Stimulated activated CD4-positive, alpha-beta T cell treated with anti-CD3 and anti-CD28 coated beads, Interleukin-1b, Interleukin-23, amount 100 ng/mL, for 1 hour (primary cell): ENCODE measurements at places on chromosomes 11 and 22.

DNA sequence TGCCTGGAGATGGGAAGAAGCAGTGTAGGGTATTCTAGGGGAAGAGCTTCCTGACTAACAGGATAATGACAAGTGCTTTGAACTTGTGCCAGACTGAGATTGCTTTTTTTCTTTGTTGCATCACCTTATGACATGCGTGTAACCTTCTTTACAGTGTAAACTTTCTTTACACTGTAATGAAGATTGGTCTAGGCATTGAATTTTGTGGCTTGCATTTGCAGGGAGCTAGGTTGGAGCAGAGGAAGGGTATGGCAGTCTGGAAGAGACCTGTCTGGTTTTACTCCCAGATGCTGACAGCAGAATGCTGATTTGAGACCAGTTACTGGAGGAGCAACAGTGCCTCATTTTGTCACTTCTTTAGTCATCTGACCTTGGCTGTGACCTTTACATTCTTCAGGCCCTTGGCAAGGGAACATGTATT is 5.6 kb downstream of the DDB2 start:
- DNase-seq: no peak

DNA sequence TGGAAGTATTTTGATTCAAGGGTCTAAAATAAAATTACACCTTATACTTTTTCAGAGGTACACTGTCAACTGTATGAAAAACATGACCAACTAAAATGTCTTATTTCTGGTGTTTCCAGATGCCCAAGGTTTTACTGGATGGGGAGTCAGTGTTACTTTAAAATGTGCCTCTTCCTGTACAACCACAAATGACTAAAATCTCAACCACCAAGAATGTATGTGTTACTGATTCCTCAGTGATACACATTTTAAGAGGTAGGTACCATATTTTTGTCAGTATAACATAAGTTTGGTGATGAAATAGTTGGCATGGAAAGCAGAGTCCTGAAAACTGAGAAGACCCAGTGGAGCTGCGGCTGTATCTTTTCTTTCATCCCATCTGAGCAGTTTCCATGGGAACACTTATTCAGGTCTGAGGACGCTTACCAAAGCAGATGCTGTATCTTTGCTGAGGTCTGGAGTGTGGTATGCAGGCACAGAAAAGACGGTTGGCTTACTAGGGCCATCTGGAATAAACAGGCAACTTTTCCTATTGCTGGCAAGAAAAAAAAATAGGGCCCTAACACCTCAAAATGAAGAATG is 21.2 kb upstream of the TP53AIP1 start:
- no peak for DNase-seq

DNA sequence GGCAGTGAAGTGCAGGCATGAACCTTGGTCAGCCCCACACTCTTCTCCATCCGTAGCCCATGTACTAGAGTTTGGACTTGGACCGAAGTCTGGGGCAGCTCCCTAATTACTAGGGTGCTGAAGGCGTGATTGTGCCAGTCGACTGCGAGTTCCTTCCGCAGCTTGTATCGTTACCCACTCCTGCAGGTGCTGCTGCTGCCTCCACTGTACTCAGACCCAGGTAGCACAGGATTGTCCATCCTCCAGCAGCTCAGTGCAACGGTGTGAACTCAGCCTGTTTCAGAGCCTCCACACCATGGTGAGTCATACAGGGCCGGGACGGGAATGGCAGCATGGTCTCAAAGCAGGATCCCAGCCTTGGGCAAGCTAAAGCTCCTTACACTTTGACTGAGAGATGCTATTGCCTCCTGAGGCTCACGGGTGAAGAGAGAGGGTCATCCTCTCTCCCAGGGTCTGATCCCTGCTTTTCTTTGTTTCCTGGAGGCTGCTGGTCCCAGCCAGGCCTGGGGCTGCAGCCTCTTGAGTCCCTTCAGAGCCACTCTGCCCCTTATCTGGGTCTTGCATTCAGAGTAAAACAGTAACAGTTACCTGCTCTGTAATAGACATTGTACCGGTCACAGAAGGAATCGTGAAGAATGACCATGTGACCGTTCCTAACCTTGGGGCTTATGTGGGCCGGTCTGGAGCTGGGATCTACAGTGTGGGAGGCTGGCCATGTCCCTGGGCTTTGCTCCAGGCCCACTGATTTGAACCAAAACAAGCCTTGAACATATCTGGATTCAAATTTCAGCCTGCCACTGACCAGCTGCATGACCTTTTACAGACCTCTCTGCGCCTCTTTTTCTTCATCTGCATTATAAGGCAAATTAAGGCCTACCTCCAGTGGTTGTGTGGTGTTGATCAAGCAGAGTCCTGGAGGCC is 1.7 kb downstream of the TKFC start:
- no peak for DNase-seq

DNA sequence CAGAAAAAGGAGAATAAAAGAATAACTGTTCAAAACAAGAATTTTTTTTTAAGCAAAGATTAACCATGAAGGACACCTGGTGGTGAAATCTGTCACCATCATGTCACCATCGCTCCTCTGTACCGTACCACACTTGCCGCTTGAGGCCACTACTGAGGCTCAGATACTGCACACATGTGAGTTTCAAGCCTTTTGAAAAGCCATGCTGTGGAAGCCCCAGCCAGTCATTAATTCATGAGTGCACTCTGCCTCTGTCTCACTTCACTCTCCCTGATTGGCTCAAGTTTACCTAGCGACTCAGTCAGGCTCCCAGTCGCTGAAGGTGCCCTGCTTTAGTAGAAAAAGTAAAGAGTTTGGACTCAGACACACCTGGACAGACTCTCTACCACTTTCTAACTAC is 6.6 kb upstream of the MS4A12 start:
- no peak for DNase-seq

DNA sequence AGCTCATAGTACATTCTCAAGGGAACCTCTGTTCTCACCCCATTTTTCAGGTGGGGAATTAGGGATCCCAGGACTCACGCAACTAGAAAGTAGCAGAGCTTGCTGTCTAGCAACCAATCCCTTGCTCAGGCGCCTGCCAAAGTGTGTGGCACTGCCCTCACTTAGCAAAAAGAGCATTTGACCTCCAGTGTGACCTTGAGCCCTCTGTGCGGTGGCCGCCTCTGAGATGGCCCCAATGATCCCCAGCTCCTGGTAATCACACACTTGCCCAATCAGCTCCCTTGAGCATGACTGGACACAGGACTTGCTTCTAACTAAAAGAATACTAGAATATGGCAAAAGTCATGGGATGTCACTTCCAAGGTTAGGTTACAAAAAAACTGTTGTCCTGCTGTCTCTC is 2.6 kb upstream of the LGALS2 start:
- no peak for DNase-seq

GRCh38 chr11:22031791-22032190 is 161.1 kb upstream of the ANO5 start:
- DNase-seq: no peak

DNA sequence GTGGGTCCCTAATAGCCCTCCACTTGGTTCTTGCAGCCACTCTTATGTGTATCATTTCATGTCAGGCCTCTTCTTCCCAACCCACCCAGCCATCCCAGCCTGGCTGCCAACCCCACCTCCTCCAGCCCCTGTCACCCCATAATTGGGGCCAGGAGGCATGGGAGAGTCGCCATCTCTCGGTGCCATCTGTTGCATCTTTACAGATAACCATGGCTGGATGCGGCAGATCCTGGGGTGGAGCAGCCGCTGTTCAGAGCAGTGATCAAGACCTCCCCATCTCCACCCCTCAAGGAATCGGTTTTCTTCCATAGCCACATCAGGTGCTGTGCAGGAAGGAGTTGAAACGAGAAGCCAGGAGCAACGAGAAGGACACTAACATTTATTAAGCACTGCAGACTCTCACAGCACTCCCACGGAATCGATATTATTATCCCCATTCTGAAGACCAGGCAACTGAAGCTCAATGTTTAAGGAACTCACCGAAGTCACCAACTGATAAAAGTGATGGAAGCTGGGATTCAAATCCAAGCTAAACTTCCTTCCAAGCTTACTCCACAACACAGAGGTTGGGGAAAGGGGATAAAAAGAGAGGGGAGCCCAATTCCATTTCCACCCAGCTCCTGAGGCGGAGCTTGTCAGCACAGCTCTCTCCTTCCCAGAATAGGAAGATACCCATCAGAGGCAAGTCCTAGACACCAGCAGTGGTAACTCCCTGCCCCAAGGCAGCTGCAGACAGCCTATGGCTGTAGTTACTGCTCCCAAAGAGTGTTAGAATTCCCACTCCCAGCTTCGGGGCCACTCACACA is 2.7 kb downstream of the SLC43A1 start:
- no peak for DNase-seq

DNA sequence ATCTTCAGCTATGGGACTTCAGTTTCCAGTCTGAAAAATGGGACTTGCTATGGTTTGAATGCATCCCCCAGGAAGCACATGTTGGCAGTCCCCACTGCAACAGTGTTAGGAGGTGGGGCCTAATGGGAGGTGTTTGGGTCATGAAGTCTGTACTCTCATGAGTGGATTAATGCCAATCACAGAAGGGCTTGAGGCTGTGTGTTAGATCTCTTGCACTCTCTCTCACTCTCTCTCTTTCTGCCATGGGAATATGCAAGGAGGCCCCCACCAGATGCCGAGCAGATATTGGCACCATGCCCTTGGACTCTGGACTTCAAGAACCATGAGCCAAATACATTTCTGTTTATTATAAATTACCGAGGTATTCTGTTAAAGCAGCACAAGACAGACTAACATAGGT is 7.8 kb upstream of the AP1B1 start:
- no peak for DNase-seq

DNA sequence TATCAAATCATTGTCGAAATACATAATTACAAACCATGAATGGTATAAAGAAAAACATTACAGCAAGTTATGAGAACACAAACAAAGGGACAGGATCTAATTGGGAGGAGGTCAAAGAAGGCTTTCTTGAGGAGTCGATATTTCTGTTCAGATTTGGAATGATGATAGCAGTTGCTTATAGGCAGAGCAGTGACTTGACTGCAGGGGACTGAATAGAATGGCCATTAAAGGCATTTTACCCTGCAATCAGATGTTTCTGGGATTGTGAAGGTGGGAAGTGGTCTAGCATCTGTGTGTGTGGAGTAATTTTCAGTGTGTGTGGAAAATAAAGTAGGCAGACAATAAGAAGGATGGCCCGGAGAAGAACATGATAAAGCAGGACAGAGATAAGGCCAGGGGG is 41.0 kb downstream of the BLID start:
- no peak for DNase-seq

DNA sequence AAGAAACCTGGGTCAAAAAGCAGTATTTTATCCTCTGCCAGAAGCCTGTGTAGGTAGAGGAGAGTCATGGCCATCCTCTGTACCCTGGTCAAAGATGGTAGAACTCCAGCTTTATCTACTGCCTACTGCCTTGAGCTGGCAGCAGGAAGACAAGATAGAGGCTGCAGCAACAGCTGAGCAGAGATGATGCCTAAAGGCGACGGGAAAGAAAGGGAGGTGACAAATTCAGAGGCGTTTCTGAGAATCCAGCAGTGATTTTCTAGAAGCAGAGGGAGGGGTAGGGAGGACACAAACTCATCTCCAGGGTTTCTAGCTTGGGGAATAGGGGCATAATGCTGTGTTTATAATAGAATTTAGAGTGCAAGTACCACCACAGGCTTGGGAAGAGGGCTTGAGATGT is 15.5 kb upstream of the C1QTNF4 start:
- DNase-seq: no peak

DNA sequence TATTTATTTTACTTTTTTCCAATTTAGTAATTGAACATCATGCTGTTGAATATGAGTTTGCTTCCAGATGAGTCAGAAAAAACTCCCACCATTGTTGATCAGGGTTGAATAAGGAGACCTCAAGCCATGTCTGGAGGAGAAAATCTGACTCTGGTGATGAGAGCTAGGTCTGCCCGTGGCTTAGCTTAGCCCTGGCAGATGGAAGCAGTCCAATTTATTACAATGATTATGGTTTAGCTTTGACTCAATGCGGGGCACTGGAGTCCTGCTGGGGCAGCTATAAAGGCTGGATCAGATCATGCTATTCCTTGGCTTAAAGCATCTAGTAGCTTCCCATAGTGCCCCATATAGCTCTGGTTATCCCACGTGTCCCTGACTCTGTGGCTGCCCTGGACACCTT is 506.5 kb downstream of the MN1 start:
- no peak for DNase-seq

DNA sequence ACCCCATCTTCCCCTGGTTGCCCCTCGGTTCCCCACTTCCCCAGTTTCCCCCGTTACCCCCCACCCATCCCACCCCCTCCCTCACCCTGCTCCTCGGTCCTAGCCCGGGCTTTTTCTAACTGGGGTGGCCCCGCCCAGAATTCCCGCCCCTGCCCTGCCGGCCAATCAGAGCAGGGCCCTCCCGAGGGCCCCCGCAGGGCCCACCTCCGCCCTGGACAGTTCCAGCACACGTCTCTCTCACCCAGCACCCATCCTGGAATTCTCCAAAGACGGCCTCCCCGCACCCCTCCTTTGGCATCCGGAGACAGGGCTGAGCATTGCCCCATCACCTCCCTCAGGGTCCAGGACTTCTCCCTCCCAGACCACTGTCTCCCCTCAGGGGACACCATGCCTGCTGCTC is at the start of gene H19:
Gene H19, minus strand, starts transcription at position 88 of the 400 bp plus-strand sequence.
- DNase-seq: no peak

GRCh38 chr11:100681064-100681502 is 6.0 kb upstream of the ARHGAP42 start:
- no peak for DNase-seq

- DNase-seq: no peak
These were observed 122.2 kb upstream of the SYN3 start for GRCh38 chr22:33180356-33180755.

DNA sequence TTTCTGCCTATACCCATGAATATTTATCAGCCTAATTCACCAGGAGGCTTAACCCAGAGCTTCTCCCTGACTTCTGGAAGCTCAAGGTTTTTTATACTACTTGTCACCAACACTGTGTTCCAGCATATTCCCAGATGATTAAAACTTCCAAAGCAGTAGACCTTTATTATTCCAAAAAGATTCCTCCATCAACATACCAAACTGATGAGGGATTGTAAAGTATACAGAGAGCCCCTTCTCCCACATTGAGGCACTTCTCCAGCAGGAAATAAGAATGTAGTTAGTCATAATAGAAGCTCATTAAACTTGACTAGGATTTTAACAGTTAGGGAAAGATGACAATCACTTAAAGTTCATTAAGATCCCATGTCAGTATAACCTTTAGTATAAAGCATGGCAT is 51.4 kb upstream of the CEP126 start:
- no peak for DNase-seq
